Mononuclear cell (primary cell): ENCODE measurements at places on chromosomes 3 and 15. TPM values are rescaled to one million over a fixed set of nuclear protein-coding genes. Genes with fewer than 3 reads are reported as not detected.

Gene GOLGA6D
- not detected for total RNA-seq

Gene GRIP2
- not detected for total RNA-seq

Gene LMAN1L
- 0.21 TPM for total RNA-seq

Gene ZNF592
- total RNA-seq: 20.1 TPM

Gene TP63
- total RNA-seq: 0.21 TPM

Gene TTBK2
- total RNA-seq: 14.2 TPM

Gene TICRR
- 0.10 TPM for total RNA-seq

Gene SQOR
- 57.1 TPM for total RNA-seq

Gene MME
- 1.7 TPM for total RNA-seq

Gene GOLGA8Q
- 1.8 TPM for total RNA-seq

Gene PPM1L
- total RNA-seq: 14.5 TPM

Gene C3orf49
- not detected for total RNA-seq

Gene ANKRD63
- not detected for total RNA-seq

Gene RYK
- total RNA-seq: 107 TPM

Gene RAB6B
- total RNA-seq: 0.52 TPM

Gene ATG3
- total RNA-seq: 79.8 TPM

Gene POMGNT2
- total RNA-seq: 3.6 TPM

Gene CTXN2
- not detected for total RNA-seq

Gene TMEM44
- total RNA-seq: 0.21 TPM

Gene EIF2B5
- total RNA-seq: 41.0 TPM

Gene RAD51
- total RNA-seq: 1.2 TPM

Gene FETUB
- total RNA-seq: not detected

Gene EOMES
- 3.4 TPM for total RNA-seq

Gene TRAIP
- 3.3 TPM for total RNA-seq

Gene CCDC54
- total RNA-seq: not detected
